ENCODE measurements at places on chromosomes 4 and X.

DNA sequence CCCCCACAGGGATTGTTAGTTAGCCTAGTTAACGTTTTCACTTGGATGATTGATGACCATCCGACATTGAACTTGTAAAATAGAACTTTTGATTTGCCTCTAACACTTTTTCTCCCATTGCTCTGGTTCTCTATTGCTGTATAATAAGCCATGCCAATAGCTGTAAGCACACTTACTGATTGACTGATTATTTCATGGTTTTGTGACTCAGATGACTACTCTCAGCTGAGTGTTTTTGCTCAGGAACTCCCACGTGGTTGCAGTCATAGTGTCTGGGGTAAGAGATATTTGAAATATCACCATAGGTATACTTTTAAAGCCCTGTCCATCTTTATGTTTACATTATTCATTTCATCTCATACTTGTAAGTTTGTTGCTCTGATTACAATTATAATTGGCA is 1285.5 kb downstream of the STIM2 start:
- DNase-seq, result no peak

- DNase-seq, result no peak
These were observed 355.7 kb upstream of the NOCT start for GRCh38 chr4:138659812-138660316.

DNA sequence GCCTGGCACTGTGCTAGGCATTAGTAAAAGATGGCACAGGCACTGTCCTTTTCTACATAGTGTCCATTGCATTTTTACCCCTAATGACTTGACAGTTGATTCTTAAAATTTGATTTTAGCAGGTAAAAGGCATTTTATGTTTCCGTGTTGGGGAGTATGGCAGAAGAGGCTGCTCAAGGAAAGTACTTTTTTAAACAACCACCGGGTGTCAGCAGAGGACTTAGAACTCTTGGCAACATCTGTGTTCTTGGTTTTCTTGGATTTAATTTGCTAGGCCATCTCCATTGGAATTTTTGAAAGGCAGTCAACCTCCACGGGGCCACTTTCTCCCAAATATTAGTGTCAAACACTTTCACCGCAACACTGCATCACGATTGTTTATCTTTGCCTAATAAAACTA is 102.9 kb downstream of the TSPAN7 start:
- no peak for DNase-seq

GRCh38 chr4:48985976-48986653 is at the start of gene CWH43:
CWH43 (plus strand) TSS chr4:48986275; CDS start chr4:48986430, 155 bp downstream.
- no peak for DNase-seq

GRCh38 chr4:155468282-155468681 is 91.5 kb upstream of the MAP9 start:
- DNase-seq, result no peak

- no peak for DNase-seq
These were observed 738 bp upstream of the TSPAN5 start for GRCh38 chr4:98659106-98659592.

DNA sequence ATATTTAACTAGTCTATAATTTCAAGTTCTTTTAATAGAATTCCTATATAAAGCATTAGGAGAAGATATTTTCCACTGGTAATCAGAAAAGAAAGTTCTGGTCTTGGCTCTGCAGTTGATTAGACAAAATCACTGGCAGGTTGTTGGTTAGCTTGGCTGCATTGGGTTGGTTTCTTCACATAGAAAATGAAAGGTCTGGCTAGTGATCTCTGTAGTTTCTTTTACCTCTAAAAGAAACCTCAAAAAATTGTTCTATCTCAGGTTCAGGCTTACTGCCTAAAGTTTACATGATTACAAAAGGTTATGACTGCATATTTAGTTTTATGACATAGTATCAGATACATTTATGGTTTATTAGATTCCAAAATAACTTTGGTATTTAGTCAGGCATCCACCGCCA is 95.8 kb upstream of the NAP1L5 start:
- no peak for DNase-seq

- no peak for DNase-seq
These were observed at the start of gene CCSER1 for GRCh38 chr4:90127223-90127705. CCSER1 (plus strand) TSS chr4:90127394.

DNA sequence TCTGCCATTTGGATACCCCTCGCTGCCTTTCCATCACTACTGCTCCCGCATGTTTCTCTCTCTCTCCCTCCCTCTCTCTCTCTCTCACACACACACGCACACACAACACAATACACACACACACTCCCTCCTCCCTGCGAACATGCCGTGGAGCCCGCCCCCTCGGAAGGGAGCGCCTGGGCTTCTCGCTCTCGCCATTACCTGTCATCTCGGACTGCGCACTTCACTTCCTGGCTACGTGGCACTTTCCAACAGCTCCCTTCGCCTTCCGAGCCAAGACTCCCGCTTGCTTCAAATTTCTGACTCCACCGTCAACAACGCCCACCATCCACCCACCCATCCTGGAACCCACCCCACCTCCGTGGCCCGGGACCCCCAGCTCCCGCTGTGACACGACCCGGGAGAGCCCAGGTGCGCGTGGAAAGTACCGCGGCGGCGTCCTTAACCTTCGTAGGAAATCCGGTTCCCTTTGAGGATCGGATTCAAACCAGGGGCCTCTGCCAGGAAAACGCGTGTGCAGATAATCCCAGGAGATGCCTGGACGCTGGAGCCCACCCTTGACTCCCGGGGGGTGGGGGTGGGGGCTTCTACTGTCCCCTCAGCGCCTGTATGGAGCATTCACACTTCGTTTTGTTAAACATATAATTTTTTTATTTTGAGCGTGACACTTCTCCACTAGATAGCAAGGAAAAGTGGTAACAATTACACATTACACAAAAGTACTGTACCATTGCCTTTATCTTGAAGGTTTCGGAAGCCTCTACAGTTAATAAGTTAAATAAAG is 12.5 kb downstream of the ARX start:
- no peak for DNase-seq

GRCh38 chrX:22095286-22095685 is 63.2 kb downstream of the PHEX start:
- no peak for DNase-seq

DNA sequence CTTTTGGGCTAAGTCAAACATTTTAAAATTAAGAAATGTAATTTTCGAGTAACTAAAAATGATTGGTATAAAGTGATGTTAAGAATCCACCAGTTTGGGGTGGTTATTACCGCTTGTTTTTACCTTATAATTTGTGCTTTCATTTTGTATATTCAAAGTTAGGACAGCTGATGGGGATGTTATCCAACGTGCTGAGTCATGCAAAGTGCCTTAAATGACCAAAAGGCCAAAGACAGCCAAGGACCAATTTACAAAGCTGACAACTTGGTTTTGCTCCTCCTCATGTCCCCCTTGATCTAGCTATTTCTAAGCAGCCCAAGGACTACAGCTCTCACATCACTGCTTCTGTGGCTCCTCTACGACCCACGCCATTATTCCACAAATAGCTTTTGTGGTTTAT is 181.4 kb upstream of the PCDH7 start:
- DNase-seq, result no peak

DNA sequence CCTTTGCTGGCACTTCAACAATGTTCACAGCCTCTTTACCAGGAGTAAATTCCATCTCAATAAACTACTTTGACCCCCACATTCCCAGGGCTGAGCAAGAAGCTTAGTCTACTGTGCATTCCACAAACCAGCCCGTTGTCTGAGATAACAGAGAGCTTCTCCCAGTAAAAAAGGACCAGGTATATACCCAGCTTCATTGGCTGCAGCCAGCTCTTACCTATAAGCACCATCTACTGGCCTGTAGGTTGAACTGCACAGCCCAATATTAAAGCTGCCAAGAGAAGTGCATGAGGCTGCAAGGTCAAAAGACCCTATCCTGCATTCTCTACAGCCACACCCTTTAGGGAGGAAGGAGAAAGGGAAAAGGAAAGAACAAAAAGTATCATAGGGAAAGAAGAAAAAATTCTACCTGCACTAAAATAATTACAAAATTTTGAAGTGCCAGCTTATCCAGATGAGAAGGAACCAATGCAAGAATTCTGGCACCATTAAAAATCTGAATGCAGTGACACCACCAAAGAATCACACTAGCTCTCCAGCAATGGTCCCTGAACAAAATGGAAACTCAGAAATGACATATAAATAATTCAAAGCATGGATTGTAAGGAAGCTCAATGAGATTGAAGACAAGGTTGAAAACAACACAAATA is 45.7 kb upstream of the INTU start:
- DNase-seq, result no peak

GRCh38 chr4:15144967-15145295 is 142.7 kb downstream of the CPEB2 start:
- no peak for DNase-seq

DNA sequence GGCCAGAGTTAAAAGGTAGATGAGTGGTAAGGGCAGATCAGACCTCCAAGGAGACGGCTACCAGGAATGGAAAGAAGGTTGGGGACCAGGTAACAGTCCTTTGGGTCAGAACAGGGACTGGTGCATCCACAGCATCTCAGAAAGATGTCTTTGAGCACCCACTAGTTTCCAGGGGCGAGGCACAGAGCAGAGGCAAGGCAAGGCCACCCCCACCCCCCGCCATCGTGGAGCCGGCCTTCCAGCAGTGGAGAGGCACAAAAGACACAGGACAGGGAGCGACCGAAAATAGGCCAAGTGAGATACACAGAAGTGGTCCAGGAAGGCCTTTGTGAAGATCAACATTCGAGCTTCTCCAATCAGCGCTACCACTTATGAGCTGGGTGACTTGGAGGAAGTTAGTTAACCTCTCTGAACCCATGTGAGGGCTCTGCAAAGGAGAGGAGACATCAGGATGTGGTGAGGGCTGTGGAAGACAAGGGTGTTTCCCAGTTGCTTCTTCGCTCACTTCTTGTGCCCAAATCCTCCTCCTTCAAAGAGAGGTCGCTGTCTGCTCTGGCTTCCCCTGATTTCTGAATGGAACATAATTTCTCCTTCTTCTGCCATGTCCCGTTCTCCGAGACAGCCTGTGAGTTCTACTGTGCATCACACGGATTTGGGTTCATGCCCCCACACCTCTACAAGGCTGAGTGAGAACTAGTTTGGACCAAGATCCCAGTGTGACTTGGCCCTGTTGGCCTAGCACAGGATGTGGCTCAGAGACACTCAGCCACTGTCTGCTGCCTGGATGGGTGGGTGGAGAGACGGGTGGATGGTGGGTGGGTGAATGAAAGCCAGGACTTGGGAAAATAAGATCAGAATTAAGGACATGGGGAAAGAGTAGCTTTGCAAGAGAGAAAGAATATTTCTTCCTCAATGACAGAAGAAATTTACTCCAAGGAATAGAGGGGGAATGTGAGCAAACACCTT is 16.7 kb upstream of the MSX1 start:
- no peak for DNase-seq

DNA sequence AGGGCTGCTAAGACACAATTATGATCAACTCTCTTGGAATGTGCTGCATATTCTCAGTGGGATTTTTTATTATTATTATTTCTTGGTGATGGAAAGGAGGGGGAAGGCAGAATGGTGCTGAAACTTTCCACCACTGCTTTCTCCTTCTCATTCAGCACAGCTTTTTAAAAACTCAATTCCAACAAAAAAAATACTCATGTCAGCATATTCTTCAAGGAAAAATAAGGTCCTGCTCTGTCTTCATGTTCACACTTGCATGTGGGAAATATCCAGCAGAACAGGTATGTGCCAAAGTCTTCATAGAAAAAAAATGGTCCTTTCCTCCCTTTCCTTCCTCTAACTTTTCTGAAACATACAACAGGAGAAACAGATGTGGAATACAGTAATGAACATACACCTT is 144.0 kb upstream of the ADAMTS3 start:
- DNase-seq, result no peak

GRCh38 chrX:70456256-70456655 is 11.6 kb downstream of the DLG3 start:
- no peak for DNase-seq

DNA sequence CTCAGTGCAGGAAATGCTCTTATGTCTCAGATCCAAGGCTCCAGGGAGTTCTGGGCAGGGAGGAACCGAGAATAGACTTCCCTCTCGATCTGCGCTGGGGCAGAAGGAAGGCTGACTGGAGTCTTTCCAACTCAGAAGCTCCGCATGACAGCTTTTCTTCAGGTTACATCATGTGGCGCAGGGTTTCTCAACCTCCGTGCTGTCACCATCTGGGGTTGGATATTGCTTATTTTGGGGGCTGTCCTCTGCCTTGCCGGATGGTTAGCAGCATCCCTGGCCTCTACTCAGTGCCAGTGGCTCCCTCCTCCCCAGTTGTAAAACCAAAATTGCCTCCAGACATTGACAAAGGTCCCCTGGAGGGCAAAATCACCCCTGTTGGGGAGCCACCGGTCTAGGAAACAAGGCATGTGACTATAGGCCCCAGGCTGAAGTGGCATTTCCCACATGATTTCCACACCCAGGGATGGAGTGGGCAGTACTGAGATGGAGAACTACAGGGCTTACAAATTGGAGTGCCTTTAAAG is 21.4 kb downstream of the REELD1 start:
- no peak for DNase-seq

GRCh38 chrX:13367950-13368349 is 48.1 kb upstream of the ATXN3L start:
- no peak for DNase-seq

GRCh38 chr4:71396382-71396781 is 57.6 kb downstream of the SLC4A4 start:
- no peak for DNase-seq

- DNase-seq, result no peak
These were observed 47.9 kb downstream of the FHL1 start for GRCh38 chrX:136195247-136195646.

DNA sequence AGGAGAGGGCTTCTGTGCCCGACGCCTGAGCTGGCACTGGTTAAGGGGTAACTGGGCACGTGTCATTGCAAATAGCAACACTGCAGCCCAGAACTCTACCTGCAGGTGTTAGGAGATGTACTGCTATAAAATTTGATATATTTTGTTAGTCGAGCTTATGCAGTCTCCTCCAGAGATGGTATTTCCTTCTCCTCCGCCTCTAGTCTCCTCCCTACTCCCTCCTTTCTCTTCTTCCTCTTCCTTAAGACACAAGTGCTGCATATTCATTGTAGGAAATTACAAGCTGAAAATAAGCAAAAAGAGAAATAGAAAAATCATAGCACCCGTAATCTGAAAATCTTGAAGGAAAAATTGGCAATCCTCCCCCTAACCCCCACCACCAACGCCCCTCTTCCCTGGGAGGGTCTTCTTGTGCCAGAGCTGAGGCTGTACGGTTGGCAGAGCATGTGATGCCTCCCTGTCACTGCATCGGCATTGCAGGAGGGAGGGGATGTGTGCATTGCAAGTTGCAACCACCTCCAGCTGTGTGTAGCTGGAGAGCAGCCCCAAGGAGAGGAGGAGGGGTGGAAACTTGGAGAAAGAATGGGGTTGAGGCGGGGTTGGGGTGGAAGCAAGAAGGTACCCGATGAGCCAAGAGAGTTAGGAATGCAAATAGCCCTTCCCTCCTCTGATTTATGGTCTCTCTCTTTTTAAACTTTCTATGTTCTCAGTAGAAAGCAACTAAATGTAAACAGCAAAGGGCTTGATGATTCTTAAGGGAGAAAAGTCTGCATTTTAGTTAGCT is 48.3 kb upstream of the MND1 start:
- no peak for DNase-seq

DNA sequence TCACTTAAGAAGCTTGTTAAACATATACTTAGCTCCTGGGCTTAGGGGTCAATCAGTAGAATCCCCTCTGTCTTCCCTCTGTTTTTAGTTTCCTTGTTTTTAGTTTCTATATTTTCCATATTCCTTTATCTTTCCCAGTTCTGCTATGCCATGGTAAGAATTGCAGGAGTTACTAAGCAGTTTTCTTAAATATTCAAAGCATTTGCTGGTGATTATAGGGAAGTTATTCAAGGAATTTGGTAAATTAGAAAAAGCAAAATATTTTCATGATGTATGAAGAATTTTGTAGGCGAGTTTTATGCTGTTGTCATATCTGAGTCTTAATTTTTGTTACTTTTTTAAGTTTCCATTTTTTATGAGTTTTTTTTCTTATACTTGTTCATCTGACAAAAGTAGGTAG is 91.6 kb upstream of the NUDT6 start:
- no peak for DNase-seq

GRCh38 chr4:16897991-16898827 is at the start of gene LDB2:
LDB2 (minus strand) TSS chr4:16898645.
- DNase-seq, result no peak

Data from stimulated activated CD4-positive, alpha-beta T cell treated with anti-CD3 and anti-CD28 coated beads, Interleukin-15, amount 100 ng/mL, for 48 hours (primary cell).